ENCODE measurements at places on chromosomes 5 and 9.

DNA sequence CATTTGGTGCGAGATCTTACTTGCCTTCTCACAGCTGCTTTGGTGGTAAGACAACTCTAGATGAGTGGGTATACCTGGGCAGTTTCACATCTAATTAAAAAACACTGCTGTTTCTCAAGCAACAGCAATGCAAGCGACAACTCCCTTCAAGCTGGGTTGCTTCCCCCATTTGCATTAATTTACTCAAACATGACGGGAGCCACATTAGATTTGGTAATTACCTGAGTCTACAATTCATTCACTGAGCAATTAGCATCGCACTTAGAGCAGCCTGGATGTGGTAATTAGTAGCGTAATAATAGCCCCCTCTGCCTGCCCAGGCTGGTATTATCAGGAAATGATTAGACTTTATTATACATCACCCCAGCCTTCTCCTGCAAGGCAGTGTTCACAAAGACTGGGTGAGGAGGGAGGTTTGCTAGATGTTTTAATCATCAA, 73.4 kb downstream of the FBXO38 start:
- no peak for DNase-seq

DNA sequence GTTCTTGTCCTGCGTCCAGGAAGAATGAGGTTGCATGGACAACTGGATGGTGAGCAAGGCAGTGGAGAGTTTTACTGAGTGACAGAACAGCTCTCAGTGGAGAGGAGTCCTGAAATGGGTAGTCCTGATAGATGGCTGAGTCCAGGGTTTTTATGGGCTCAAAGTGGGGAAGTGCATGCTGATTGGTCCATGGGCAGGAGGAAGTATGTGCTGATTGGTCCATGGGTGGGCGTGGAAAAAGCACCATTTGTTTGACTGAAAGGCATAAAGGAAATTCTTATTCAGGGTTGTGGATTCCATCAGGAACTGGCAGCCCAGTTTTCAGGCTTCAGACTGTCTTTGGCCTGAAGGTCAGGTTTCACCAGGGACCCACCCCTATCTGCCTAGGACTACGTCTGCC, 10.6 kb downstream of the FSD1L start:
- DNase-seq: no peak

DNA sequence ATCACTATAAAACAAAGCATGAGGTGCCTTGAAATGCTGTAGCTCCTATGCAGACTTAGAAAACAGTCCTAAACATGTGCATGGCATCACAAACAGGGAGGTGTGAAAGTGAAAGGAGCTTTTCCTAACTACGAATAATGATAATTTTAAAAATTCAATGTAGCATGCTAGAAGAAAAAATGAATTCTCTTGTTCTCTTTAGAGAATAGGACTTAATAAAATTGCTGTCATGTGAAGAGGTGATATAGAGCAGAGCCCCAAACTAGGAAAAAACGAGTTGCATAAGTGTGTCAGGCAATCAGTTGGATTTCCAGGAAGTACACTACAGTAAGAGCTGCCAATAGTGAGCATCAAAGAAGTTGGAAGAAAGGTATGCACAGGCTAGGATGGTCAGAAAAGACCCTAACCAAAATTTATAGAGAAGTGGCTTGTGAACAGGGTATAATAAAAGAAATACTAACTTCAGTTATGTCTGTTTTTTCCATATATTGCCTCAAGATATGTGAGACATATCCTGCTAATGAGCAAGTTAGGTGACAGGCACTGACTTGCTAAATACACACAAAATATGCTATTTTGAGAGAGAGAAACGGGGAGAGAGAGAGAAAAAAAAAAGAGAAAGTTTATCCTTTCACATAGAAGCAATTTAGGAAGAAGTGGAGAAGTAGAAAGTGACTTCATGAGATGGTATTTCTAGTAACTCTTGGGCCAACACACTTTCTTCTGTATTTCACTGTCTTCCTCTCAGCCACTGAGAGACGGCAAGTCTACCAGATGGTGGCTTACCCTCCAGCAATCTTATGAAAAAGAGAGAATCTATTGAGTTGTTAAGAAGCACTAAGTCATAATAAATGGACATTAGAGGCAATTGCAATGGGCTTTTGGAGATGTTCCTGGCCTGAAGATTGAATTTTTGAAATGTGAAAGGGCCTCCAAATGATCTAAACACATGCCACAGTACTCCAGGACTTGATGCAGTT, 18.0 kb downstream of the ITGA2 start:
- no peak for DNase-seq

GRCh38 chr9:107635101-107635802, 145.7 kb upstream of the KLF4 start:
- DNase-seq: no peak

DNA sequence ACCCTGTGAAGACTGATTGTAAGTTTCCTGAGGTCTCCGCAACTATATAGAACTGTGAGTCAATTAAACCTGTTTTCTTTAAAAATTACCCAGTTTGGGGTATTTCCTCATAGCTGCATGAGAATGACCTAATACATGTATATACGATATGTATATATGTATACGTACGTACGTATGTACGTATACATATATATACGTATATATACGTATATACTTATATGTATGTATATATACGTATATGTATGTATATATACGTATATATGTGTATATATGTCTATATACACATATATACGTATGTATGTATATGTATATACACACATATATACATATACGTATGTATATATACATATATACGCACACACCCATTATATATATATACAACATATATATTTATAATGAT, 1153.0 kb upstream of the CDH18 start:
- DNase-seq: no peak

- no peak for DNase-seq
Measured at GRCh38 chr5:8650186-8650585, 781.2 kb downstream of the MTRR start.

GRCh38 chr5:115544043-115544435, 536 bp downstream of the FEM1C start:
- DNase-seq: peak; percentile 46

DNA sequence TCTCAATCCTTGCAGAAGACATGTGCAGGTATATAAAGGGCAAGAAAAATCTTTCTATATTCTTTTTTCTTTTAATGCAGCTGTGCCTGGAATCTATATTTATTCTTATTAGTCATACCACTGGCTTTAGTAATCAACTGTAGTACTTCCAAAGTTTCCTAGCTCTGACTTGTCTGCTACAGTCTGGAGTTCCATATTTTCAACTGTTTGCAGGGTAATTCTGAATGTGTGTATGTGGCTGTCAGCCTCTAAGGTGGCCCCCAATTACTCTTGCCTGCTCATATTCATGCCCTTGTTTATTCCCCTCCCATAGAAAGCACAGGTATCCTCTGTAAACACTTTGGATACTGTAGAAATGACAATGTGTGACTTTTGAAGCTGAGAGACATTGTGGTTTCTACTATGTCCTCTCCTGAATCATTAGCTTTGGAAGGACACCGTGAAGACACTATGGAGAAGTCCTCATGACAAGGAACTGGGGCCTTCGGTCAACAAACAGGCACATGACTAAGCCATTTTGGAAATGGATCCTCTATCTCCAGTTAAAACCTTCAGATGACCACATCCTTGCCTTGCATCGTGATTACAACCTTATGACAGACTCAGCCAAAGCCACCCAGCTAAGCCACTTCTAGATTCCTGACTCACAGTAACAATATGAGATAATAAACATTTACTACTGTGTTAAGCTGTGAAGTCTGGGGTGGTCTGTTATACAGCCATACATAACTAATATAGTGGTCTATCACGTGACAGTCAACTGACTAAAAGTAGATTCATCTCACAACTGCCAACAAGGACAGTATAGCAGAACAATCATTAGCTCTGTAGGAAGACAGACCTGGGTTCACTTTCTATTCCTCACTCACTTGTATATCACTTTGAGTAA, 49.5 kb upstream of the SUSD1 start:
- DNase-seq: no peak

DNA sequence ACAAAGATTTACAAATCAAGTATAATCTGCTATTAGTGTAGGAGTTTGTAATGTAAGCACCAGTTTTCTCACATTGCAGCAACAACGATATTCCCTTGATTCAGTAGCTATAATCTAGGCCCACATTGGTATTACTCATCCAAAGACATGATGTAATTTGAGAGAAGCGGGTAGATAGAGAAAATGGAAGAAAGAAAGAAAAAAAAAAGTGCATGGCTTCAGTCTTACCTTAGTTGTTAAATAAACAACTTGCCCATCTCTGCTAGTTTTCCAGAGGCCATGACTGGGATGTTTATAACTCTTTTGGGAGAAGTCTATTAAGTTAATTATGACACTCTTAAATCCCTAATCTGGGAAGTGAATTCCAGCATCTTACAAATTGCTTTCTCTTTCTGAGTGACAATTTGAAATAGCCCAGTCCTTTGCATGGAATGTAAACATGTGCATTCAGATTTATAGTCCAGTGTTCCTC, 2.8 kb downstream of the MELK start:
- DNase-seq: no peak

DNA sequence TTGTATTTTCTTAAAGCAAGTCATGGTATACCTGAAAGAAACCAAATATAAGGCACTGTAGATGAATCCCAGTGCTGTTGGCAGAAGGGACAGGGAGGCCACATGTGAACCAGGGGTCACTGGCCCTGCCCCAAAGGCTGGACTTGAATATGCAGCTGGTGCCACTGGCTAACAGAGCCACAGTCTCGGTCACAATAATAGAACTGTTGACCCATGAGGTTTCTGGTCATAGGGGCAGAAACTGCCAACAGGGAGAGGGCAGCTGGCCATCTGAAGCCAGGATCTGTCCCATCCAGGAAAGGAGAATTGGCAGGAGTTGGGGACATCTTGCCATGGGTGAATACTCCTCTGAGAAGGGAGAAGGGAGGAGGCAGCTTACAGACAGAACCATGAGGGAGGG, 31.9 kb downstream of the PALM2AKAP2 start:
- no peak for DNase-seq

DNA sequence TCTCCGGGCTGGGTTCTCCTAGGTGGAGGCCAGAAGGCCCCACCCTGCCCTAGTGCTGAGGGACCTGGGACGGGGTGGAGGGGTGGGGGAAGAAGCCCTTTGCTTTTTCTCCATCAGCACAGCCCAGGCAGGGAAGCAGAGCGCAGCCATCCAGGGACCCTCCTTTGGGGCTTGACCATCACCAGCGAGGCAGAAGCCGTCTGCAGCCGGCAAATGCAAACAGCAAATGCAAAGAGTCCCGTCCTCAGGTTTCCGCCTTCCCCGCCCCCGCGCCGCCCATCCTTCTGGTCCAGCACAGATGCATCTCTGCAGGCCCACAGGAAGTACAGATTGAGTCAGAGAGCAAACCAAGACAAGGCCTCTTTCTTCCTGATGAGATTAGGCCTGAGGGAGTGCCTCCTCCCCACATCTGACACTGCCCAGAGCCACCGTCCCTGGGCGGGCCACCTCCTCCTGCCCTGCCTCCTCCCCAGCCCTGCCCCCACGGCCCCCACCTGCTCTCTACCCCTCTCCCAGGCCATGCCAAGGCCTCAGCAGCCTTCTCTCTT, 23.4 kb downstream of the CORO2A start:
- DNase-seq: no peak

GRCh38 chr9:2837915-2838314, 6.0 kb downstream of the PUM3 start:
- no peak for DNase-seq

DNA sequence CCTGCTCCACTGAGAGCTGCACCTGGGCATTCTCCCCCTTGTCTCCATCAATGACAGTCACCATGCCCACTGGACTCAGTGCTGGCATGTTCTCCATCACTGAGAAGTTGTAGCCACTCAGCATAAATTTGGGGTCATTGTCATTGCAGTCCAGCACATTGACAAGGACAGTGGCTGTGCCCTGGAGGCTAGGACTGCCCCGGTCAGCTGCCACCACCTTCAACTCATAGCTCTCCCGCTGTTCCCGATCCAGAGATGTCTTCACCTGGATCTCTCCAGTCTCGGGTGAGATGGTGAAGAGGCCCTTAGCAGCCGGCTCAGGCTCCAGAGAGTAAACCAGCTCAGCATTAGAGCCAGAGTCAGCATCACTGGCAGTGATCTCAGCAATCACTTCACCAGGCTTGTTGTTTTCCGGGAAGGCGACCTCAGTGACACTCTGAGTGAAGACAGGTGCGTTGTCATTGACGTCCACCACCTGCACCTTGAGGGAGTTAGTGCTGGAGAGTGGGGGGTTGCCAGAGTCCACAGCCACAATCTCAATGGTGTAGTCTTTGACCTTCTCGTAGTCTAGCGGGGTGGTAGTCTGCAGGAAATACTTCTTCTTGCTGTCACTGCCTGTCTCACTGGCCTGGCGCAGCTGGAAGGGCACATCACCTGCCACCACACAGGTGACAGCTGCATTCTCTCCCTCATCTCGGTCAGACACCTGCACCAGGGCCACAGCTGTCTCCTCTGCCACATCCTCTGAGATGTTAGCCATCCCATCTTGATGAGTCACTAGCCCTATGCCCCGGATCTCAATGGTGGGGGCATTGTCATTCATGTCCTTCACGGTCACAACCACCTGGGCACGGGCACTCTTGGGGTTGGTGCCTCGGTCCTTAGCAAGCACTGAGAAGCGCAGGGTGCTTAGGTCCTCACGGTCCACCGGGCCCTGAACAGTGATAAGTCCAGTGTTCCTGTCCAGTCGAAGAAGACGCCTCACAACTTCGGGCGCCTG, 13.5 kb downstream of the PCDH1 start:
- DNase-seq: no peak

DNA sequence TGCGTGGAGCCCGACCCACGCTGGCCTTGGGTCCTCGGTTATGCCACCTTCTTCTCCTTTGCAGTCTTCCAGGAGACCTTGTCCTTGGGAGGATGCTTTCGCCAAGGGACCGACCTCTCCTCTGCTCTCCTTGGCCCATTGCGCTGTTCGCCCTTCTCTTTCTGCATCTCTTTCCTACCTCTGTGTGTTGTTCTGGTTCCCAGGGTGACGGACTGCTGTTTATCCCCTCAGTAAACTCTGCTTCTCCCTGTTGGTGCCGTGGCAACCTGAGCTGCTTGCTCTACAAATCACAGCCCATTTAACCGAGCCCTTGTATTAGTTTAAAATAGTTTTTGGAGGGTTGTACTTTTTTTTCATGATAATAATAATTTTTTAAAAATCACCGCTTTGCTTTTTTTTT, 97.9 kb downstream of the DAPK1 start:
- DNase-seq: no peak

- DNase-seq: no peak
Measured at GRCh38 chr5:139395844-139396640, 1.1 kb upstream of the PROB1 start.

DNA sequence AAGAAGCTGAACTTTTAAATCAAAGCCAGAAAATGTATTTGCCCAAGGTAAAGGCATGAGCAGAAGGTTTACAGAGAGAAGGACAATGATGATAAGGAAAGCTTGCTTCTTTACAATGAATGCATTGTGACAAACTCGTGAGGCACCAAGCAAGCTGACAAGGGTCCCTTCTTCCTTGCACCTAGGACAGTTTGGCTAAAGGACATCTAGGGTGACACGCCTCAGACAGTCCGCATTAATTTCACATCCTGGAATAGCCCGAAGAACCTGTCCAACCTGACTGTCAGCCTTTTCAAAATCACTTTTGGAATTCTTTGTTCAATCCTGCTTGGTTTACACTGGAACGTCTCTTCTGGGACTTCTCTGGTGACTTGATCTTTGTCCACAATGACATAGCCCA, 146.4 kb upstream of the MAP3K1 start:
- peak; percentile 39 for DNase-seq

- no peak for DNase-seq
Measured at GRCh38 chr5:135240283-135240633, 158.8 kb downstream of the MACROH2A1 start.

- DNase-seq: no peak
Measured at GRCh38 chr5:113050721-113051382, 74.3 kb downstream of the DCP2 start.

- DNase-seq: no peak
Measured at GRCh38 chr5:139451878-139452660, 10.5 kb downstream of the ECSCR start.

Data from prostate gland (tissue), 2 donors.